ENCODE measurements at places on chromosomes 1 and 21. TPM values are rescaled to one million over a fixed set of nuclear protein-coding genes. Genes with fewer than 3 reads are reported as not detected.

DNA sequence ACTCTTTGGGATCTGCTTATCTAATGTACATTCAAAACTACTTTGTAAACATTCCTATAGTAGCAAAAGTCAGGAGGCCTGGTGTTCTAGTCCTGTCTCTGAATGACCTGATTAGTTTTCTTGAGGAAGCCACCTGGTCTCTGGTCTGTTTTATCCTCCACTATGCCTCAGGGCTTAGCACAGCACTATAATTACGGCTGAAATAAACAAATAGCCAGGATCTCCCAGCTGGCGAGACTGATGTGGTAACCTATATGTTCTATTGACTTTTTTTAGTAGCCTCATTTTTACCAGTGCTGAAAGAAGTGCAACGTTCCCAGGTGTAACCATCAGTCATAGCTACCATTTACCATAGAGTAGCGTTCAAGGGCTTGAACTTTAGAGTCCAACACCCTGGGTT is 24.2 kb upstream of the RPL11 start:
- DNase-seq = no peak

- no peak for DNase-seq
Measured at GRCh38 chr1:89547563-89548116, 23.0 kb downstream of the LRRC8B start.

DNA sequence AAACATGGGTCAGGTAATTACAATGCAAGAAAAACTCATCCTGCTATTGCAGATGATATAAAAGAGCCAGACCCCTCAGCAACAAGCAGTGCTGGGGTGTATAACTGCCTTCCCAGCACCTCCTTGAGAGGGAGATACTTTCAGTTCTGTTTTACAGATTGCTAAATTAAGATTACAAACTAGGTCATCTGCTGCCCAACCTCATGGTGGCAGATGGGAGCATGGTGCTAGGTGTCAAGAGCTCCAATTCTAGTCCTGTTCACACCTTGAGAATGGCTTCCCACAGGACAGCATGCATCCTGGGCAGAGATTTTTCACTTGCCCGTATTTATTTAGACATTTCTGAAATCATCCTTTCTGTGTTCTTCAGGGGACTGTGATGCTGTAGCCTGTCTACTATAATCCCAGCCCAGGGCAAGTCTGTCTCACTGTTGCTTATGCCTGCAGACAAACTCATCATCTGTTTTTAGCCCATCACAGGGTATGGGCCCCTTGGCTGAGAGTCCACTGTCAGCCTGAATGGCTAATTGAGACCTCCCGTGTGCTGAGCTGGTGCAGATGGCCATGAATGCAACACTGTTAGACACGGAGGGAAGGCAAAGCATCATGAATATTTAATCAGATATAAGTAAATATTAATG is 40.2 kb upstream of the PBX1 start:
- DNase-seq = no peak

DNA sequence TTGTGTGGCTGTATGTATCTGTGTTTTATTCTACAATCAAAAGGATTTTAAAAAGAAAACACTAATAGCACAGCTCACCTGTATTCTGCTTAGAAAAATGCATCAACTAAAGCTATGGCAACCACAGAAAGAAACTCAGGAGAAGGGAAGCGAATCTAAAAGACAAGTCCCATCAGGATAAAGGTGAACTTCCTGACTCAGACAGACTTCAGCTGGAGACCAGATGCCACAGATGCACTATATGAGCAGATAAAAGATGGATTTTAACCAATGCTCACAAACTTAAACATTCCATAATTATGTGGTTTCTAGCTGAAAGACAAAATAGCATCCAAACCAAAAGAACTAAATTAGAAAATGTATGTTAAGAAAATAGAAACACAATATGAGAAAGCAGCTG is 231.0 kb downstream of the RERE start:
- no peak for DNase-seq

DNA sequence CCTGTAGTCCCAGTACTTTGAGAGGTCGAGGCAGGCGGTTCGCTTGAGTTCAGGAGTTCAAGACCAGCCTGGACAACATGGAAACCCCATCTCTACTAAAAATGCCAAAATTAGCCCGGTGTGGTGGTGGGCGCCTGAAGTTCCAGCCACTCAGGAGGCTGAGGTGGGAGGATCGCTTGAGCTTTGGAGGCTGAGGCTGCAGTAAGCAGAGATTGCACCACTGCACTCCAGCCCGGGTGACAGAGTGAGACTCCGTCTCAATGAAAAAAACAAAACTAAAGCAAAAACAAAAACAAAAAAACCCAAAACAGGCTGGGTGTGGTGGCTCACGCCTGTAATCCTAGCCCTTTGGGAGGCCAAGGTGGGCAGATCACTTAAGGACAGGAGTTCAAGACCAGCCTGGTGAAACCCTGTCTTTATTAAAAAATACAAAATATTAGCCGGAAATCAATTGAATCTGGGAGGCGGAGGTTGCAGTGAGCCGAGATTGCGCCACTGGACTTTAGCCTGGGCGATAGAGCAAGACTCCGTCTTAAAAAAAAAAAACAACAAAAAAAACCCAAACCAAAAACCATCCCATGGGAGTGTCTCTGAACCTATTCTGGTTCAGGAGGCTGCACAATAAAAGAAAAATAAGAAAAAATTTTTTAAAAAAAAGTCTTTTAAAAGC is 1.7 kb upstream of the CGN start:
- DNase-seq = no peak

- no peak for DNase-seq
Measured at GRCh38 chr1:198258491-198258890, 101.7 kb downstream of the NEK7 start.

DNA sequence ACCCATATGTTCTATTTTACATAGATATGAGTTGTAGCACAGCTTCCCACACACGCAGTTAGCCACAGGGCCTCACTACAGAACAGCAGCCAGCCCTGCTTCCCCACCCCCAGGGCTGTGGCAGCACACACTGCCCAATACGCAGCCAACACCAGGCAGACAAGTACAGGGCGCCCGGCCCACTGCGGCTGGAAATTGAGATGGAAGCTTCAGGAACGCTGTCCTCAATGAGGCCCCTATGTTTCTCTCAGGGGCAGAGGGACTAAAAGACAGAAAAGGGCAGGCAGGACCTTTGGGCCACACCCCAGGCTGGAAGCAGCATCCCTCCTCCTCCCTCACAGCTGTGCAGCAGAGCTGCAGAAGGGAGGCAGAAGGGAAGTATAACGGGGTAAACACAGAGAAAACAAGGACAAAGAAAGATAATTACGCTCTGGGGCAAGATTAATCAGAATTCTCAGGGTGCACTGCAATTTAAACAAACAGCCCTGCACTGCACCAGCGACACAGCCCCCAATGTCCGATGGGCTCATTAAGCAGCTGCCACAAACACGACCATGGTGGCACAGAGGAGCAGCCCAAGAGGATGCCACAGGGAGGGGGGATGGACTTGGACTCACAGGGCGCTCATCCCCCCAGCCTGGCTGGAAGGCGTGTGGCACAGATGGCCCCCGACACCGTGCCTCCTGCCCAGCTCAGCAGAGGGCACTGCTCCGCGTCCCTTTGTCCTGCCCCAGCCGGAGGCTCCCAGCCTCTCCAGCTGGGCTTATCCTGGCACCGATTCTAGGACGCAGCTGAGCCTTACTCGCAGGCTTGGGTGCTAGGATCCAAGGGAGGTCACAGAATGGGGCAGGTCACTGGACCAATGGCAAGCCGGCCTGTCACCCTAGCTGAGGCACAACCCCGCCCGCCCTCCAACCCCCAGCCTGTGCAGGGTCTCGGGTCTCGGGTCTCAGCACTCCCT is 14.2 kb downstream of the WDR4 start:
- DNase-seq = no peak

GRCh38 chr1:5936126-5936525 is 56.1 kb downstream of the NPHP4 start:
- DNase-seq = no peak

DNA sequence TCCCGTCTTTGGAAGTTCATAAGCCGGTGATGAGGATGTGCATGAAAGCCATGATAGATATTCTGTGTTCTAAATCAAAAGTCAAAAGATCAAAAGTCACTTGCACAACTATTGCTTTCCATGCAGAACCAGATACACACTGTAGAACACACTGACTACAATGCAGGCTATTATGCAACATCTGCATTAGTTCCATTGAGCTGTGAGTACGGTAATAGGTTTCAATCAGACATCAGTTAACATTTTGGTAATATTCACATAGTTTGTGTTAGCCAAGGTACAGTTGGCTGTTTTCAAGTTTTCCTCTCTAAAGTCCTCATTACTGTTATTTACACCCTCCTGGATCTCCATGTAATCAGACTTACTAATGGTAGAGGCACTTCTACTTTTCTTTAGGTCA is 3.1 kb downstream of the KCNA2 start:
- DNase-seq = no peak

DNA sequence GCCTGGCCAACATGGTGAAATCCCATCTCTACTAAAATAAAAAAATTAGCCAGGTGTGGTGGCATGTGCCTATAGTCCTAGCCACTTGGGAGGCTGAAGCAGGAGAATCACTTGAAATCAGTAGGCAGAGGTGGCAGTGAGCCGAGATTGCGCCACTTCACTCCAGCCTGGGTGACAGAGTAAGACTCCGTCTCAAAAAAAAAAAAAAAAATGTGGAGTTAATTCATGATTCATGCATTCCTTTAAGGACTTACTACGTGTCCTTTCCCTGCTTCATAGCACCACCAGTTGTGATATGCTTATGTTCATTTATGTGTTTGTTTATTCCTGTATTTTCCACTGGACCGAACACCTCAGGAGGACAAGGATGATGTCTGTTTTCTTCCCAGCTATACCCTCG is 12.7 kb upstream of the PRELP start:
- no peak for DNase-seq

DNA sequence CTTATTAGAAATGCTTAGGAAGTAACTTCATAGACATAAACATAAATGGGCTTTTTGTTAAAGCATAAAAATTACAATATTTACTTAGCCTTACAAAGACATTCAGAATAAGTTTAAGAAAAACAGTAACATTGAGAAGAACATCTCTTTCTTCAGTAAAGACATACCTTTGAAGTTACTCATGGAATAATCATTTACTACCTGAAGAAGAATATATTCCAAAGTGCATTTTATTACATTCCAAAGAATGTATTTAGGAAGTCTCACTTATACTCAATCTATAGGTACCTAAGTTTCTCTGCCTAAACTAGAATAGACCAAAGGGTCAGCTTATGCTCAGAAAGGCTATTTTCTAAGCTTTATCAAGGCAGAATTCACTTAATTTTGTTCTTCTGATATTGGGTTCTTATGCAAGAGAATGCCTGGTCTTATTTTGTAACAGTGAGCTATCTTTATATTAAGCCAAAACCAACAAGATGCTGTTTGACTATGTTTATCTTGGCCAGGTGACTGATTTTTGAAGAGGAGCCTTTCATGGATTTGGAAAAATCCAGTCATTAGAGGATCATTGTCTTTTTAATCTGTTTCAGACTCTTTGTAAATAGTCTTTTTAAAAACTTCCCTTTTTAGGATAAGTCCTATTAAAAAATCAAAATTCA is 110.1 kb downstream of the OLFML2B start:
- DNase-seq = no peak

- no peak for DNase-seq
Measured at GRCh38 chr1:199403531-199404116, 623.9 kb upstream of the NR5A2 start.

DNA sequence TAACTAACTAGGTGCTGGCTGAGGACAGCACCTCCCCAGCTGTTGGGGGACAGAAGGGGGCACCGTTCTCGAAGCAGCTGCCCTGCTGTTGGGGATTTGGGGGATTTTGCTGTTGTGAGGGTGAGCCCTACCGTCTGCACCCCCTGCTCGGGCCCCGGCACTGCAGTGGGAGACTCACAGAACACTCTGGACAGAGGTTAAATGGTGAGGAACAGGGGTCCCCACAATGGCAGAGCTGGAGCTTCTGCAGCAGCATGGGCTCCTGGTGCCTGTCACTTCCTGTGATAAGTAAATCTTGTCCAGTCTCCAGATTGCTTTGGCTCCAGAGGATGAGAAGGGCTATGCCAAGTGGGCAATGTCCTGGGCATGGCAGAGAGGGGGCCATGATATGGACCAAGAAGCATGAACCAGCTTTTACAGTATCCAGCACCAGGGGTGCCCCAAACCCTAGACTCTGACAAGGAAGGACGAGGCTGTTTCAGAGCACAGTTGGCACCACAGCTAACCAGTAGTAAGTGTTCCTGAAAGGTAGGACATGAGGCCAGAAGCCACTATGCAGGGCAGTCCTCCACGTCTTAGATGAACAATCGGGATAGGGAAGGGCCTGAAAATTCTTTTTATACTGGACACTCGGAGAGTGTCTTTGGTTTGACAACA is 365.1 kb upstream of the VAMP3 start:
- no peak for DNase-seq

- DNase-seq = no peak
Measured at GRCh38 chr1:82690411-82690810, 889.7 kb downstream of the ADGRL2 start.

- peak; percentile 21 for DNase-seq
Measured at GRCh38 chr1:14552246-14552965, 46.1 kb upstream of the KAZN start.

GRCh38 chr21:45836694-45837670 is 144.6 kb upstream of the COL6A1 start:
- no peak for DNase-seq

GRCh38 chr1:243568793-243569192 is 281.2 kb downstream of the AKT3 start:
- DNase-seq = no peak

- DNase-seq = no peak
Measured at GRCh38 chr1:24383381-24383940, 30.1 kb downstream of the STPG1 start.

DNA sequence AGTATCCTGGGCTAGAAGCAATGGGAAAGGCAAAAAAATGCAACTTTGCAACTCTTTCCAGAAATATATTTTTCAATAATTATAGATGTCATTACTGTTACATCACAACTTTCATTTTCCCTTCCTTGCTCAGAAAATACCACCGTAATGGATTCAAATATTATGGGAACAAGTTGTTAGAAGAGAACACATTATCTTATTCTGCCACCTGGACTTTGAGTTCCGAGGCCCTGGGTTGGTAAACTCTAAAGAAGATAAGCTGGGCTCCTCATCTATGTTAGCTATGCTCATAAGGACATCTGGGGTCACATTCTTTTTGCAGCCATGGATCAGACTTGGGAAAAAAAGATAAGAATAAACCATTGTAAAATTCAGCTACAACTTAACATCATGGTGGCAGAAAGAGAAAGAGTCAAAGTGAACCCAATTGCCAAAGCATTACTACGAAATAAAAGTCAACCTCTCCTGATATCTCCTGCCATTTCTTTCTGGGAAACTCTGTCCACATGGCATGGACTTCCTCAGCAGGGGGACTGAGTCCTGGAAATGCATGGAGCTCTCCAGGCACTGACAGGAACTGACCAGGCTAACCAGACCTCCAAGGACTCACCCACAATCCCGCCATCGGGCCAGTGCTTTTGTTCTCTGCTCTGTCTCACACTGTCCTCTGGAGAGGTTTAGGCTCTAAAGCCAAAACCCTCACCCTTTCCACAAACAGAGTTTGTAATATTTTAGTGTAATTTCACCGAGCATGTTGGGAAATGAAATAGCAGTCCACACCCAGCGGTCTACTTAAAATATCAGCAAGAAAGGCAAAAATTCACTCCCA is 499.1 kb upstream of the RUNX1 start:
- no peak for DNase-seq

The TRIM63 gene
- 0.25 TPM for total RNA-seq

The SPATA17 gene
- total RNA-seq = 10.1 TPM

The SPRR2A gene
- total RNA-seq = 0.82 TPM

The RPL5 gene
- 1,661 TPM for total RNA-seq

The PEX19 gene
- 55.9 TPM for total RNA-seq

The PTPRC gene
- 82.9 TPM for total RNA-seq

The KCNJ15 gene
- total RNA-seq = 76.4 TPM

The OLFML2B gene
- total RNA-seq = 12.4 TPM

The GOLPH3L gene
- 26.1 TPM for total RNA-seq

All from lung (tissue), 17 donors.